Thoracic aorta (tissue), 2 donors: ENCODE measurements at places on chromosomes 7 and 10.

GRCh38 chr10:2935647-2936386 is 131.5 kb upstream of the PFKP start:
- H3K27me3 ChIP-seq: no peaks in the 10 kb centered on the region
- no peak overlapping the region for H3K27ac ChIP-seq
- no peaks in the 10 kb centered on the region for H3K36me3 ChIP-seq
- no peaks in the 10 kb centered on the region for H3K4me1 ChIP-seq

GRCh38 chr7:28921822-28922221 is 36.3 kb downstream of the TRIL start:
- H3K27ac ChIP-seq: no peak overlapping the region
- no peaks in the 10 kb centered on the region for H3K4me1 ChIP-seq
- no peak for DNase-seq
- H3K36me3 ChIP-seq: no peaks in the 10 kb centered on the region
- no peaks in the 10 kb centered on the region for H3K27me3 ChIP-seq
- no peak overlapping the region for H3K4me3 ChIP-seq

DNA sequence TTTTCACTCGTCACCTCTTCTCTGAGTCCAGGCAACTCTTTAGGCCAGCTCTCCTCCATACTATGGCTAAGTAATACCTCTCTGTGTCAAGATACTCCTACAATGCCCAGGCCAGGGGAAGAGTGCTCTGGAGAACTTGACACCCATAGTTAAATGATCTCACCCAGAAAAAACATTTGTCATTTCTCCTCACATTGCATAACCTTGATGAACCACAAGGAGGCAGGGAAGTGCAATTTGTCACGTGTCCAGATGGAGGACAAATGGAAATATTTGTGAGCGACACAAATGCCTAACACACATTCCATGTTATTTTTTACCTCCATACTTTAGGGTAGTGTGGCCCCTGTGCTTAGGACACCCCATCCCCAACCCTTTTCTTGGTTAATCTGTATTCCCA is 78.3 kb downstream of the HTR7 start:
- no peak overlapping the region for H3K4me3 ChIP-seq
- DNase-seq: no peak
- H3K36me3 ChIP-seq: no peaks in the 10 kb centered on the region

GRCh38 chr7:29370531-29371314 is 176.1 kb downstream of the CHN2 start:
- H3K27ac ChIP-seq: no peak overlapping the region
- H3K4me1 ChIP-seq: peaks cover 9% of the 10 kb centered on the region
- no peak overlapping the region for H3K4me3 ChIP-seq
- H3K36me3 ChIP-seq: no peaks in the 10 kb centered on the region

- DNase-seq: no peak
- H3K4me1 ChIP-seq: no peaks in the 10 kb centered on the region
- H3K4me3 ChIP-seq: no peak overlapping the region
- no peaks in the 10 kb centered on the region for H3K27me3 ChIP-seq
These were observed 7.9 kb upstream of the SLK start for GRCh38 chr10:103958996-103959395.
